ENCODE measurements at places on chromosomes 3 and 15.

DNA sequence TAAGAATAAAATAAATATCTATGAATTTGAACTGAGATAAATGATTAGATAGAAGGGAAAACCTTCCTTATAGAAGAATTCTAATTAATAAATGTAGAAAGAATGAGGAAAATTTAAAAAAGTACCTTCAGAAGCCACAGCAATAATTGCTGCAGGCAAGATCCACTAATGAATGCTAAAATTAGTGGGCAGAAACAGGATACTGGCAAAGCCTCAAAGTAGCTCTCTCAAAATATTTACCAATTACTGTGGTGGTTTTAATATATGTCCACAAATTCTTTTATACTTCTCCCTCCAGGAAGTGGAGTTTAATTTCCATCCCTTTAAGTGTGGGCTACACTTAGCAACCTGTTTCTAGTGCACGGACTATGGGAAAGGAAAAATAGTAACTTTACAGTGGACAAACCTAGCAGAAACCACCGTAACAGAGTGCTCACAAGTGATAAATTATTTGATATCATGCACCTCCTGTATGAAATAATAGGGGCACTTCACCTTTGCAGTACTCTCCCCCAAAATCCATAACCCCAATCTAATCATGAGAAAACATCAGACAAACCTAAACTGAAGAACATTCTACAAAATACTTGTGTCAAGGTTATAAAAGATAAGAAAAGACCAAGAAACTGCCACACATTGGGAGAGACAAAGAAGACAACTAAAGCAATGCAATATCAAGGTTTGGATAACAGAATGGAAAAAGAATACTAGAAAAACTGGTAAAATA is 6.8 kb downstream of the PEAK1 start:
- no peak for DNase-seq

- DNase-seq: no peak
Measured at GRCh38 chr3:128681369-128681829, 30.8 kb upstream of the RPN1 start.

GRCh38 chr15:87347806-87348515 is 908.6 kb downstream of the NTRK3 start:
- no peak for DNase-seq

DNA sequence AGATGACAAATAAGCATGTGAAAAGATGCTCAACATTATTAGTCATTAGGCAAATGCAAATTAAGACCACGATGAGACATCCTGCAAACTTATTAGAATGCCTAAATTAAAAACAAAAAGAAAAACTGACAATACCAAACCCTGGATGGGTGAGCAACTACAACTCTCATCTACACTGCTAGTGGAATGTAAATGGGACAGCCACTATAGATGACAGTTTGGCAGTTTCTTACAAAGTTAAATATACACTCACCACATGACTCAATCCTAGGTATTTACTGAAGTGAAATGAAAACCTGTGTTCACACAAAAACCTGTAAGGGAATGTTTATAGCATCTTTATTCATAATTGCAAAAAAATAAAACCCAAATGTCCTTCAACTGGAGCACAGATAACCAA is 74.7 kb downstream of the NPTN start:
- no peak for DNase-seq

DNA sequence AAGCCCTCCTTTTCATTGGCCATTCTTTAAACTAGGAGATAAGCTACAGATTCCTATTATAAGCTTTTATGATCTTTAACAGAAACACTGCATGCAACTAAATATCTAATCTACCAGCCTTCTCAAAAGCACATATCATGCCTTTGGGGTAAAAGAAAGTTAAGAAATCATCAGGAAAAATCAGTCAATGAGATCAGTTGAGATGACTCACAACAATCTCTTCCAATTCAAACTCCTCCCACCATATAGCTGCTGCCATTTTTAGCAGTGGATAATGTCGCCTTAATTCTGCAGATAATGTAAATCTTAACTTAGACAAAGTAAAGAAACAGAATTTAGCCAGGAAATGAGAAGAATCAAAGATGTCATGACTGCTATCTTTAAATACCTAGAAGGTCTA is 135.2 kb upstream of the BCL6 start:
- no peak for DNase-seq

DNA sequence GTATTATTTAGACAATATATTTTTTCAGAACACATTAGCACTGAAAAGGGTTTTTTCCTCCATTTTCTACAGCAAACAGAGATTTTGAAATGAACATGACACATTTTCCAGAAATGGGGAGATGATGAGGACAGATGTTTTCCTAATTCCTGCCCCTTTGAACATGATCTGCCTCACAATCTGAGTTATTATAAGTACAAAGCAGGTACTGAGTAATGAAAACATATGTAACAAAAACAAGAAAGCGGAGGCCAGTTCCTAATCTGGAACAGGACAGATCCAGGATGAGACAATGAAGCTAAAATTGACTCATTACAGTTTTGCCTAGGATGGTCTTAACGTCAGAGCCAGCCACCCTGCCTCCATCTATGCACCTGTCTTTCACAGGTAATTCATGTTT is 642.8 kb upstream of the NR2F2 start:
- no peak for DNase-seq

DNA sequence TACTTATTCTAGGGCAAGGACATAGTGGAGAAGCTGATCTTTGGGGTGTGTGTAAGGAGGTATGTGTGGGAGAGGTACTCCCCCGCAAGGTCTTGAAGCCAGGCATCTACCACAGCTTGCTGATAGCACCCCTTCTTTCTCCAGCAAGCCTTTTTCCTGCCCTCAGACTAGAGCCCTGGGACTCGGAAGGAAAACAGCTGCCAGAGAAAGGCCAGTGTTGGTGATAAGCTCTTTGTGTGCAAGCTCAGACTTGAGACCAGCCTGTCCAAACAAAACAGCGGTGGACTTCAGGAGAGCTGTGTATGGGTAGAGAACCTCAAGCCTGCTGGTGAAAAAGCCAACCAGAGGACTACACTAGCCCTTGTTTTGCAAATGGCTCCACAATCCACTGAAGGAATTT is 1028.6 kb downstream of the MCTP2 start:
- DNase-seq: no peak

- DNase-seq: no peak
Measured at GRCh38 chr15:78140292-78140691, 8.9 kb upstream of the IDH3A start.

- DNase-seq: no peak
Measured at GRCh38 chr3:133296981-133297380, 102.9 kb upstream of the BFSP2 start.

- no peak for DNase-seq
Measured at GRCh38 chr15:73630921-73631362, 2.2 kb downstream of the NPTN start.

- DNase-seq: no peak
Measured at GRCh38 chr3:140599009-140599408, 78.9 kb upstream of the TRIM42 start.

- no peak for DNase-seq
Measured at GRCh38 chr15:62734706-62735105, 307.8 kb upstream of the TPM1 start.

- no peak for DNase-seq
Measured at GRCh38 chr3:180430896-180431295, 171.1 kb upstream of the TTC14 start.

DNA sequence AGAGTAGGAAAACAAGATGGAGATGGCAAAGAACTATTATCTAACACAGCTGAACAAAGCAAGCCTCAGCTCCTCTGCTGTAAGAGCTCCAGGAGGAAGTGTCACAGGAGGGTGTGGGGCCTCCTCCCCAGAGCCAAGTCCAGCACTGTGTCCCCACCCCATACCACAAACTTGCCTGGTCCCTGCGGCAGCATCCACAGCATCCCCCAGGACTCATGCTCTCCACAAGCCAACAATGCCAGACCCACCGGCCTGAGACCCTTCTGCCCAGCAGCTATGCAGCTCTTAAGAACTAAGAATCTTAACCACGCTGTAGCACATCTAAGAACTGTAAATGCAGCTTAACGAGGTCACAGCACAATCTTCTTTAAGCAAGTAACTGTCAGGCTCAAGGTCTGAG is 9.1 kb downstream of the RBM15B start:
- DNase-seq: no peak

- DNase-seq: no peak
Measured at GRCh38 chr3:190983875-190984274, 121.4 kb upstream of the GMNC start.

- no peak for DNase-seq
Measured at GRCh38 chr15:100596792-100597191, 5.2 kb downstream of the LINS1 start.

DNA sequence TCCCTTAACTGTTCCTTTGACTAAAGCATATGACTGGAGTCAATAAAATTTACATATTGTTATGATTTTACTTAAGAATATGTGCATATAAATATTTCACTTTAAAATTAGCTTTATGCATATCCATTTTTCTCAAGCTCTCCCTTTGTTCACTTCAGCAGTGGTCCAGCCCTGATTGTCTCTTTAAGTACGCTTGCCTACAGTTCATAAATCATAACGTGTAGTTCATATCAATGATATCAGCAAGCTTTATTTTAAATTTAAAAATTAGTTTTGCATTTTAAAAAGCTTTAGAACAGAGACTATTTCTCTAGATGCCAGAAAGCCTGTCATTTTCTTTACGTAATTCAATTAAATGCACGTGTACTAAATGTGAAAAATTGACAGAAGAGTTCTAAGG is 721.9 kb downstream of the OTOL1 start:
- no peak for DNase-seq

GRCh38 chr3:168996622-168997021 is 666.9 kb downstream of the MECOM start:
- no peak for DNase-seq

DNA sequence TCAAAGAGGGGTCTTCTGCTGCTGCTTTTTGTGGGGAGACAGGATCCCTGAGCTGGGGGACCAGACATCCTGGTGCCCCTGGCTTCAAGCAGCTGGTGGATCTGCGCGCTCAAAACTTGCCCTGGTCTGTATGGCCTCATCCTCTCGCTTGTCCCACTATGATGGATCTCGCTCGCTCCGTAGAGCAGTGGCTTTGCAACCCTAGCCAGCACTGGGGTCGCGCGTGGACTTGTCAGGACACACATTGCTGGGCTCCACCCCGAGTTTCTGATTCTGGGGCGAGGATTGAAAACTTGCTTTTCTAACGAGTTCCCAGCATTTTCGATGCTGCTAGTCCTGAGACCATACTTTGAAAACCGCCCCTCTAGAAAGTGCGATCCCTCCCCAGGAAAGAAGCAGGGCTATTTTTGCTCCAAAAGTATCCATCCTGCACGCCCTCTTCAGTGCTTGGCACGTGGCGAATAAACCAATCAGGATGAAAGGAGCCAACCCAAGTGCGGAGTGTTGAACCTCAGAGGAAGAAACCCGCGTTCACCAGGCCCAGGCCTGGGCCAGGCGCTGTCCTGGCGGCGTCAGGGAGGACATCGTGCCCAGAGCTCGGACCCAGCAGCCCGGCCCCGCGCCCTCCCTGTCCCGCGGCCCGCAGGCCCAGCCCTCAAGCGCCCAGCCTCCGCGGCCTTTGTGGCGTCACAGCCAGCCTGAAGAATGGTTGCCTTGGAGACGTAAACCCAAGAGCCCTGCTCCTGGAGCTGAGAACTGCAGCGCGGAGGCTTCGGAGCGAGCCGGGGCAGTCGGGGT is at the start of gene CFAP100:
CFAP100 (plus strand) TSS at position 731 of the 798 bp plus-strand sequence. CDS start 1,092 bp downstream, outside the sequence.
- peak; percentile 42 for DNase-seq

DNA sequence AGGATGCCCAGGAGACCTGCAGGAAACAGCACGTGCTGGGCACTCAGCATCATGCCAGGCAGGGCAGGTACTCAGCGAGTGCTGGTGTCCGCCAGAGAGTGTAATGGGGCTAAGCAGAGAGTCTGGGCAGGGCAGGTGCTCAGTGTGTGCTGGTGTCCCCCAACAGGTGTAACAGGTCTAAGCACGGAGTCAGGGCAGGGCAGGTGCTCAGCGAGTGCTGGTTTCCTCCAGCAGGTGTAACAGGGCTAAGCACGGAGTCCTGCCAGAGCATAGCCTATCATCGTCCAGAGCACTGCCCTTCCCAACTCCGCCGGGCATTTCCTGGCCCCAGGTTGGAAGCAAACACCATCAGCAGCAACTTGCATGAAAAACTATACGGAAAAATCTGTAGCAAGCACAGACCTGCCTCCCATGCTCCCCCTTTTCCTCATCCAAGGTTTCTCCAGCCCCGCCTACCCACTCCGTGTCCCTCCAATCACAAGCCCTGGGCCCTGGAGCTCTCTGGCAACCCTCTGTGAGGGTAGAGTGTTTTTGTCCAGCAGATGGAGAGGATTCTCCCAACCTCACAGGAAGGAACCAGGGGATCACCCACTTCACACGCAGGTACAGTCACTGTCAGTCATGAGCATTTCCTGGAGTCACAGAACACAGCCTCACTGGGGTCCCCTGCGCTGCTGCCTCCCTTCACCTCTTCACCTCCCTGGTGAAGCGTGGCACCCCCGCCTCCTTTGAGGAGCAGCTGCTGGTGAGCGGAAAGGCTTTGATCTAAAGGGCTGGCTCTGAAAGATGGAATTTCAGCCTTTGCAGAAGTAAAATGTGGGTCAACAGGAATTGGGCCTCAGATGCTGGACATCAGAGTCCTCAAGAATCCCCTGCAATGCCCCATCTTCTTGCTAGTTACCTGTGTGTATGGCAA is 302.5 kb downstream of the OCA2 start:
- DNase-seq: no peak

GRCh38 chr3:152635389-152635788 is 199.5 kb upstream of the P2RY1 start:
- no peak for DNase-seq

DNA sequence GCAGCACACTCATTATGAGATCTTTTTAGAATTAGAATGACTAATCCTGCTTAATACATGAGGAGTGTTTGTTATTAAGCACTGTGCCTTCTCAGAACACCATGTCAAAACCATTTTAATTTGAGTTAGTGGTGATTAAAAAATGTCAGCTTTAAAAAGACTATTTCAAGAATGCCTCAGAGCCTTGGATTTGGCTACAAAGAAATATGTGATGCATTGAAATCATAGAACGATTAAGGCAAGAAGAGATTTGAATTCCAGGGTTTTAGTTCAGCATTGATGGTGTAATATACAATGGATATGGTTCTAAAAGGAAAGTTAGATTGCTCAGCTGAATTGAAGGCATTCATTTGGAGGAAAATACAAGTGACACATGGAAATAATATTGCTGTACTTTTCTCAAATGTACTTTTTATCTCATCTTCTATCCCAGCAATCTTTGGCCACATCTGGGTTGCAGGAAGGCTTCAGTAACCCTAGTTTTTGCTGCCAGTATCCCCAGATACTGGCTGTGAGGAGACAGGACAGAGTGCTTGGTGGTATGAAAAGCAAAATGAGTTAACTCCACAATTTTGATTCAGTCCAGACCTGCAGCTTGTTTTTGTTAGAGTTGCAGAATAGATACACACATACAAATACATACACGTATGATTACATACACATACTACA is 303.8 kb downstream of the CLSTN2 start:
- DNase-seq: no peak

GRCh38 chr3:124557433-124558232 is 172.6 kb upstream of the UMPS start:
- no peak for DNase-seq

GRCh38 chr15:91862891-91863504 is 9.5 kb downstream of the SLCO3A1 start:
- no peak for DNase-seq

Measured in iPS DF 19.7 (cell line).